Naive thymus-derived CD4-positive, alpha-beta T cell (primary cell): ENCODE measurements at places on chromosomes 16 and 17. TPM values are rescaled to one million over a fixed set of nuclear protein-coding genes. Genes with fewer than 3 reads are reported as not detected.

Gene LRRC75A
- 0.71 and 0.92 TPM in 2 replicates for total RNA-seq

DNA sequence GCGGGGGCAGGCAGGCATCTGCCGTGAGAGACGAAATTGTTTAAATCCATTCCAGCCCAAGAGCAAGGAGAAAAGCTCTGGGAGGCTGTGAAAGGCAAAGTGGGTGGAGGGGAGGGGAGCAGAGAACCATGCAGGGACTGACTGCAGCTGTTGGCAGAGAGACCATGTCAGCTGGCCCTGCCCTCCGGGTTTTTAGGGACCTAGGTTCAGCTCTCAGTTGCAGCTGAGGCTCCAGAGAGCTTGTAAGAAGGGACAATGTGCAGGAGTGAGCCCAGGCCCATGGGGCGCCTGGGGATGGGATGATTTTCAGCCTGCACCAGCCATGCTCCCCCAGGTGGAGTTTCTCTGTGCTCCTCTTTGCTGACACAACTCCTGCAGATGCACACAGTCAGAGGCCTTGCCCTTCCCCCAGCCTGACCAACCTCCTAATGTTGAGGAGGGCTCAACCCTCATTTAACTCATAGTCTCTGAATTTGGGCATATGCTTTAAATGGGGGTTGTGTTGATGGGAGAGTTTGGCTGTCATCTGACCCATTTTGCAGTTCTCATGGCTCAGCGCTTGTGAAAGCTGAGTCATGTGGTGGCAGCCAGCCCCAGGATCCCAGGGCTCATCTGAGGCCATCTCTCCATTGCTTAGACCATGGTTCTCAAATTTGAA, 70.9 kb downstream of the PLXDC1 start:
- no peaks in the 10 kb centered on the region for H3K4me1 ChIP-seq
- no peak for DNase-seq
- no peaks in the 10 kb centered on the region for H3K27me3 ChIP-seq
- H3K27ac ChIP-seq: no peak overlapping the region
- H3K4me3 ChIP-seq: no peak overlapping the region
- H3K36me3 ChIP-seq: no peaks in the 10 kb centered on the region

GRCh38 chr17:64066716-64067115, 46.3 kb upstream of the ICAM2 start:
- peak overlapping the region; percentile 50 for H3K27ac ChIP-seq
- peak overlapping the region; percentile 30 for H3K4me3 ChIP-seq
- peak; percentile 60 for DNase-seq
- no peaks in the 10 kb centered on the region for H3K27me3 ChIP-seq
- H3K36me3 ChIP-seq: peaks cover 67% of the 10 kb centered on the region
- peaks cover 23% of the 10 kb centered on the region for H3K4me1 ChIP-seq

DNA sequence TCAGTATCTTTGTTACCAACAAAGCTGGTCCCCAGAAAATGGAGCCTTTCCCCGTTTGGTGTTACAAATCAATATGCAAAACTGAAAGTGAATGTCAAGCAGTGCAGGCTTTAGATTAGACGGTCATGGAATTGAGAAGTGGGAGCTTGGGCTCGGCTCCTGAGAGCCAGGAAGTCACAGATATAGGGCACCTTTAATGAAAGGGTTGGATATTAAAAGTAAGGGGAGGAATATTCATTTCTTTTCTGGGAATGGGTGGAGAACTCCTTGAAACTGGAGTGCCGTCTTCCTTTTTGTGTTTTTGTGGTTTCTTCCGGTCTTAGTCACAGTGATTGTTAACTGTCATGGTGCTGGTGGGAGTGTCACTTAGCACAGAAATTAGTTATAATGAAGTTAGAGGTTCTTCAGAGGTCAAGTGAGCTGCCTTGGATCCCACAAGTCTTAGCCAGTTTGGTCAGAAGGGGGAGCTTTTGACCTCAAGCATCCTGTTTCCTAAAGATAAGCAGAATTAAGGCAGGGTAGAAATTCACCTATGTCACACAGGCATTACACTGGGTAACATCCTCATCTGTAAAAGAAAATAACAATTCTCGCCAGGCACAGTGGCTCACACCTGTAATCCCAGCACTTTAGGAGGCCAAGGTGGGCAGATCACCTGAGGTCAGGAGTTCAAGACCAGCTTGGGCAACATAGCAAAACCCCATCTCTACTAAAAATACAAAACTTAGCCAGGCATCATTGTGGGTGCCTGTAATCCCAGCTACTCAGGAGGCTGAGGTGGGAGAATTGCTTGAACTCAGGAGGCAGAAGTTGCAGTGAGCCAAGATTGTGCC, 9.6 kb upstream of the EIF1 start:
- DNase-seq: peak; percentile 56
- H3K4me3 ChIP-seq: peak overlapping the region; percentile 56
- H3K36me3 ChIP-seq: no peaks in the 10 kb centered on the region
- no peaks in the 10 kb centered on the region for H3K27me3 ChIP-seq

DNA sequence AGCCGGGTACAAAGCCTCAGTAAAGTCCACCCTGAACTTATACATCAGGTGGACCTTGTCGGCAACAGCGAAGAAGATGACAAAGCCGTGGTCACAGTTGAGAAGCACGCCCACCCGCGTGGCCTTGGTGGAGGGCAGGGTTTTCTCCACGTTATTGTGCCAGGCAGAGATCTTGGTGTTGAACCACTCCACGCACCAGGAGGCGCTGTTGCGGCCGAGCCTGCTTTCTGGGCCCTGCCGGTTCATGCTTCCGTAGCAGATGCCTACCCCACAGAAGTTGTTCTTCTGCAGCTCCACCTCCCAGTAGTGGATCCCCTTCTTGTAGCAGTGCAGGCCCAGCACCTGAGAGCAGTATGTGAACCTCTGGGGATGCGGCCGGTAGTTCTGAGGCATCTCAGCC, 22.1 kb downstream of the TRIM25 start:
- no peaks in the 10 kb centered on the region for H3K27me3 ChIP-seq
- peak; percentile 59 for DNase-seq
- H3K27ac ChIP-seq: no peak overlapping the region
- H3K4me1 ChIP-seq: no peaks in the 10 kb centered on the region
- H3K4me3 ChIP-seq: no peak overlapping the region

GRCh38 chr17:17419631-17420030, 57.2 kb upstream of the MED9 start:
- no peak for DNase-seq
- no peaks in the 10 kb centered on the region for H3K36me3 ChIP-seq
- H3K4me3 ChIP-seq: no peak overlapping the region
- H3K4me1 ChIP-seq: no peaks in the 10 kb centered on the region

Gene CASKIN1
- not detected for total RNA-seq

GRCh38 chr17:66372182-66372581, 69.8 kb downstream of the PRKCA start:
- no peaks in the 10 kb centered on the region for H3K27me3 ChIP-seq
- H3K27ac ChIP-seq: no peak overlapping the region
- H3K4me3 ChIP-seq: no peak overlapping the region
- H3K36me3 ChIP-seq: no peaks in the 10 kb centered on the region

- H3K27me3 ChIP-seq: no peaks in the 10 kb centered on the region
- H3K27ac ChIP-seq: no peak overlapping the region
- no peaks in the 10 kb centered on the region for H3K4me1 ChIP-seq
- H3K36me3 ChIP-seq: no peaks in the 10 kb centered on the region
- no peak overlapping the region for H3K4me3 ChIP-seq
- no peak for DNase-seq
These were observed 31.8 kb upstream of the NSRP1 start for GRCh38 chr17:30084788-30085187.

- no peaks in the 10 kb centered on the region for H3K36me3 ChIP-seq
- H3K4me3 ChIP-seq: peak overlapping the region; percentile 84
- peaks cover 15% of the 10 kb centered on the region for H3K4me1 ChIP-seq
- peak overlapping the region; percentile 71 for H3K27ac ChIP-seq
These were observed 1.3 kb upstream of the MPG start for GRCh38 chr16:76535-77272.

DNA sequence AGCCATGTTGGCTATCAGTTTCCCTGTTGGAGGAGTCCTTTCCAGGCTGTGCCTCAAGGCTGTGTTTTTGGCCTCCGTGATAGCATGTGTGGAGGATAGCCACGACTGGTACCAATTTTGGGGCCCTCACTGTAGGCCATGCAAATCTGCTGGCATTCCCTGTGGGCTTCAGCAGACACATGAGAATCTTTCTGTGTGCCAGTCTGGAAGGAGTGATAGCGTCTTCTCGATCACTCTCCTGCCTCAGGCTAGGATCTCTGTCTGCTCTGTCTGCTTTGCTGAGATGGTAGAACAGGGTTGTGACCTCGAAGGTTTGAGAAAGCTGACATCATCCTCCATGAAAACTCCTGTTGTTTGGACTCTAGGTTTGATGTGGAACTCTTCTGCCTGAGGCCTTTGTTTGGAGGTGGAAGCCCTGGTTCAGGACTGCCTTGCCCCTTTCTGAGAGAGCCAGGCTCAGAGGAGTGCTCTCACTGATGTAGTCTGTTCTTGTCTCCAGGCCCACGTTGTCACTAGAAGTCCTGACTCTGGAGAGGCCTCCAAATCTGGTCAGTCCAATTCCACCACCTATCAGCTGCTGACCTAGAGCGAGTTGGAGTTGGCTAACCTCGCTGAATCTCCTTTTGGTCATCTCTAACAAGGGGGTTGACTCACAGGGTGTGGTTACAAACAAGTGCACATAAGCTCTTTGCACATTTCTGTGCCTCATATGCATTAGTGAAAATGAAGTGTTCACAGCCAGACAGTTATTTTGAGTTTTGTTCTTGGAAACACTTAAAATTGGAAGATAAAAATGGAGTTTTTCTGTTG, 12.1 kb upstream of the EDC4 start:
- H3K27ac ChIP-seq: no peak overlapping the region
- peaks cover 7% of the 10 kb centered on the region for H3K4me1 ChIP-seq
- H3K27me3 ChIP-seq: no peaks in the 10 kb centered on the region
- DNase-seq: no peak
- no peak overlapping the region for H3K4me3 ChIP-seq

DNA sequence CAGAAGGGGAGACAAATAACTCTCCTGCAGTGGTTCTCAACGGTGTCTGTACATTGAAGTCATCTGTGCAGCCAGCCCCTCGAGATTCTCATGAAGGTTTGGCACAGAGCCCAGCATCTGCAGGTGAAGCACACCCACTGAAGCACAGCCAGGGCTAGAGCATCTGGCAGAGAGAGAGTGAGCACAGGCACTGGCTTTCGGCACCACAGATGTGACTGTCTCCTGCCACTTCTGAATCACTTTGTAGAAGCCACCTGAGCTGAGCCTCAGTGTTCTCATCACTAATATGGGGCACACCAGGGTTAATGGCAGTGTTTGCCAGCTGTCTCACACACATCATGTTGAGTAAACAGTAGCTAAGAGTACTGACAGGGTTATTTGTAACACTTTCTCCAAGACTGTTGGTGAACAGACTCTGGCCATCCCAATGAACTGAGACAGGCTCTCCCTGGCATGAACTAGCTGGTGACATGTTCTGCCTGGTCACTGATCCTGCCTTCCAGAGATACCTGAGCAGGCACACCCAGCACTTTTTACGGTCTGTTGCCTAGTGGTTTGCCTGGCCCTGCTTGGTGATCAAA, 10.9 kb downstream of the HSPB9 start:
- H3K4me3 ChIP-seq: no peak overlapping the region
- H3K4me1 ChIP-seq: peaks cover 16% of the 10 kb centered on the region
- peak; percentile 36 for DNase-seq
- H3K36me3 ChIP-seq: peaks cover 5% of the 10 kb centered on the region
- peak overlapping the region; percentile 46 for H3K27ac ChIP-seq
- H3K27me3 ChIP-seq: no peaks in the 10 kb centered on the region

- DNase-seq: no peak
- H3K4me1 ChIP-seq: no peaks in the 10 kb centered on the region
These were observed 8.7 kb downstream of the CACNG5 start for GRCh38 chr17:66843627-66844026.

- peak; percentile 75 for DNase-seq
- no peaks in the 10 kb centered on the region for H3K36me3 ChIP-seq
- H3K4me3 ChIP-seq: peak overlapping the region; percentile 15
- H3K27ac ChIP-seq: peak overlapping the region; percentile 47
These were observed 46.3 kb downstream of the VMP1 start for GRCh38 chr17:59753522-59754467.

Gene STH
- not detected for total RNA-seq

Gene TMEM220
- 5.4 TPM for total RNA-seq

DNA sequence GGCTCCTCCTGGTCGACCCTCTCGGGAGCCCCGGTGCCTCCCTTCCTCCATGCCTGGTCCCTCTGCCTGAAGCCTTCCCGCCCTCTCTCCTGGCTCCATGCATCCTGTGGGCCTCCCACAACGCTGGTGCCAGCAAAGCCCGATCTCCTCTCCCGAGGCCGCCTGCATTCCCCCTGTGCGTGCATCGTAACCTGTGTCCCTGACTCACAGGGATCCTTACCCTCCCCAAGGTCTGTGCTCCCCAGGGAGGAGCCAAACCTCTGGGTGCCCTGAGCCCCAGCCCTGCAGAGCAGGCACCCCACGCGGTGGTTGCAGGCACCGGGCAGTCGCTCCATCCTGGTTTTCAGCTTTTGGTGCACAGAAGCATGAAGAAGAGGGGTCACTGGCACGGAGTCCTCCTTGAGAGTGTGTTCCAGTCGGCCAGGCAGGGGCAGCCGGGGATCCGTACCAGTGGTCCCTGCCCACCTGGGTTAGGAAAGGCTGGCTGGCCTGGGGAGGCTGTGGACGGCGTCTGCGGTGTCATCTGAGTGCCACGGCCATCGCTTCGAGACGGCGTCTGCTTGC, 1.8 kb upstream of the ENPP7 start:
- no peaks in the 10 kb centered on the region for H3K36me3 ChIP-seq
- no peak overlapping the region for H3K27ac ChIP-seq
- H3K4me1 ChIP-seq: peaks cover 12% of the 10 kb centered on the region
- H3K27me3 ChIP-seq: no peaks in the 10 kb centered on the region

Gene NATD1
- 7.1 TPM for total RNA-seq

Gene AANAT
- total RNA-seq: not detected

DNA sequence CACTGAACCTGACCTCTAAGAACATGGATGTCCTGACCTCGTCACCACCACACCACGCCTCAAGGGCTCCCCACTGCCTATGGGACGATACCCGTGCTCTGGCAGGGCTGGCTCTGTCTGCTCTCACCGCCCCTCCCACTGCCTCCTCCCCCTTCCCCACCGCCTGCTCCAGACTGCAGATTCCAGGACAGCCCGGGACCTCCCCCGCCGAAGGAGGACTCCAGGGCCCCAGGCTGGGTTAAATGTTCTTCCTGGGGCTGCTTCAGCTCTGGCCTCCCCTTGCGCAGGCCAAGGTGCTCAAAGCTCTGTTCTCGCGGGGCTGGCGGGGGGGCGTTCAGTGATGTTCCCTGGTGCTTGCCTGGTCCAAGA, 3.1 kb downstream of the NPW start:
- peaks cover 14% of the 10 kb centered on the region for H3K4me1 ChIP-seq
- H3K27me3 ChIP-seq: peaks cover 8% of the 10 kb centered on the region
- H3K27ac ChIP-seq: no peak overlapping the region

Gene SDK2
- 8.2 TPM for total RNA-seq
